ENCODE measurements at places on chromosomes 16 and 17.

DNA sequence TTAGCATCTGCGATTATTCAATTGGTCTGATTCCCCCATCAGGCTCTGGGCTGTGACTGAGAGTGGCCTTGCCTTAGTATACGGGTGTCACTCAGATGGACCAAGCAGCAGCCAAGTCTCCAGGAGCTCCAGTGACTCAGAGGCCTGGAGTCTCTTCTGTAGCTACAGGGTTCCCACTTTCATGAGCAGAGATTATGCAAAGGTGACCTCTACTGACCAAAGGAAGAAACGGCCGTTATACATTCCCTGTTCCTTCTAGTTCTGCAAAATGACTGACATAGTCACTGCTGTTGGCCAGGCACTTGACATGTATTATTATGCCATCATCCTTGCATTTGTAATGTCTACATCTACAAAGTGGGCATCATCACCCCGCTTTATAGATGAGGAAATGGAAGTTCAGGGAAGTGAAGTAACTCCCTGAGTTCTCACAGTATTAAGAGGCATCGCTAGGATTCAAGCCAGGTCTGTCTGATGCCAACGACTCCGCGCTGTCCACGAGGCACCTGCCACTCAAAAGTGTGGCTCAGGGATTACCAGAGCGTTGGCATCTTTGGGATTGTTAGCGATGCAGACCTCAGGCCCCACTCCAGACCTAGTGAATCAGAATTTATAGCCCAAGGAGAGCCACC lies 23.3 kb downstream of the SLC38A7 start:
- no peak for DNase-seq

DNA sequence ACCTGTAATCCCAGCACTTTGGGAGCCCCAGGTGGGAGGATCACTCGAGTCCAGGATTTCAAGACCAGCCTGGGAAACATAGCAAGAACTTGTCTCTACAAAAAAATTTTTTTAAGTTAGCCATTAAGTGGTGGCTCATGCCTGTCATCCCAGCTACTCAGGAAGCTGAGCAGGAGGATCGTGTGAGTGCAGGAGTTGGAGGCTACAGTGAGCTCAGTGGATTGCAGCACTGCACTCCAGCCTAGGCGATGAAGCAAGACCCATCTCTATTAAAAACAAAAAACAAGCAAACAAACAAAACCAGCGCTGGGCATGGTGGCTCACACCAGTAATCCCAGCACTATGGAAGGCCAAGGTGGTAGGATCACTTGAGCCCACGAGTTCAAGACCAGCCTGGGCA lies 38.0 kb downstream of the HEATR3 start:
- DNase-seq, result no peak

DNA sequence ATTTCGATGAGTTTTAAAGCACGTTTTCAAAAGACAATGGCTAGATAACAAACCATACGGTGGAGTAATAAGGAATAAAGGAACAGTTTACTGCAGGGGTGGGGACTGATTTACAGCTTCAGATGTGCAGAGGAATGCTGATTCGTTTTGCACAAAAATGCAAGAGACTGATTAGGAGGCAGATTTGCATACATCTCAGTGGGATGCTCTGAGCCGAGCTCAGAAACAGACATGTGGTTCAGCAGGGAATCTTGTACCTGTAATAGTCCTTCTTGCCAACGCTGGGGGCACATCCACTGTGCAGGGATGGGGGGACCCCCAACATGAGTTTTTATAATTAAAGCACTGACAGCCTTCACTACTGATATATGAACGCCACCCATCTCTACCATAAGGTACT lies 308.0 kb downstream of the GRIN2A start:
- no peak for DNase-seq

GRCh38 chr17:74898376-74898946 lies 5.0 kb upstream of the FADS6 start:
- no peak for DNase-seq
